ENCODE measurements at places on chromosomes 2 and 18.

GRCh38 chr2:85276571-85277118 lies 51.1 kb downstream of the TGOLN2 start:
- no peak for DNase-seq

DNA sequence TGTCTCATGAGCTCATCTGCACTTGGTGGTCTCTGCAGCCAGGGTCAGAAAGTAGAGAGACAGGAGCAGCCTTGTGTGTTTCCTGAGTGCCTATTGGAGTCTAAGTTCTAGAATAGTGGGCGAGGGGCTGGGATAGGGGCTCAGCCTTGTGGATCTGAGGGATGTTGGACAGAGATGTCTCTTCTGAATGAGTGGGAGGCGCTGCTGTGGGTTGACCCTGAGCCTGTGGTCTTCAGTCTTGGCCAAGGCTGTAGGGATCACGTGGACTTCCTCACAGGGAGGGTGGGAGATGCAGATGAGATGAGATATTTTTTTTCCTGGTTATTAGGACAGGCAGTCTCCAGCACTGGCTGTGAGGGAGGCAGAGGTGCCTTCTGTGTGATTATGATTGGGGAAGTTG lies 61.8 kb downstream of the RNF144A start:
- DNase-seq: no peak

- no peak for DNase-seq
Measured at GRCh38 chr18:28409811-28410210, 232.9 kb upstream of the CDH2 start.

- no peak for DNase-seq
Measured at GRCh38 chr2:176149481-176149938, 1.8 kb upstream of the HOXD4 start.

GRCh38 chr2:5751873-5752482 lies 59.8 kb downstream of the SOX11 start:
- no peak for DNase-seq

Data from CD4-positive, alpha-beta T cell treated with Interleukin-2 at 100 ng/mL for 4 hours (primary cell).